ENCODE measurements at places on chromosomes 2 and 18.

DNA sequence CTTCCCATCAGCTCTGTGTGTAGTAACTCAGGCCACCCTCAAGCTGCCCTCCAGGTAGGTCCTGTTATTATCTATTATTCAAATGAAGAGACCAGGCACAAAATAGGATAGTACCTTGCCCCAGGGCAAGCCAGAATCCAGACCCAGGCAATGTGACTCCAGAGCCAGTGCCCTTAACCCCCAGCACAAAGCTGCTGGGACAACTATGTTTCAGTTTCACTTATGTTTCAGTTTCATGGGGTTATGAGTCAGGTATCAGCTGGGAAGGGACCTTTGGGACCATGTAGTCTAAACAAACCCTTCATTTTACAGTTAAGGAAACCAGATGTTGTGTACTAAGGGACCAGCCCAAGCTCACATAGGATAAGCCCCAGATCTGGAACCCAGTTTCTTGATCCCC is 10.0 kb downstream of the HK2 start:
- DNase-seq, result no peak

- no peak for DNase-seq
These were observed 6.1 kb upstream of the FAM171B start for GRCh38 chr2:186687807-186688211.

- peak; percentile 49 for DNase-seq
These were observed 126.7 kb downstream of the TWIST2 start for GRCh38 chr2:238974501-238975166.

DNA sequence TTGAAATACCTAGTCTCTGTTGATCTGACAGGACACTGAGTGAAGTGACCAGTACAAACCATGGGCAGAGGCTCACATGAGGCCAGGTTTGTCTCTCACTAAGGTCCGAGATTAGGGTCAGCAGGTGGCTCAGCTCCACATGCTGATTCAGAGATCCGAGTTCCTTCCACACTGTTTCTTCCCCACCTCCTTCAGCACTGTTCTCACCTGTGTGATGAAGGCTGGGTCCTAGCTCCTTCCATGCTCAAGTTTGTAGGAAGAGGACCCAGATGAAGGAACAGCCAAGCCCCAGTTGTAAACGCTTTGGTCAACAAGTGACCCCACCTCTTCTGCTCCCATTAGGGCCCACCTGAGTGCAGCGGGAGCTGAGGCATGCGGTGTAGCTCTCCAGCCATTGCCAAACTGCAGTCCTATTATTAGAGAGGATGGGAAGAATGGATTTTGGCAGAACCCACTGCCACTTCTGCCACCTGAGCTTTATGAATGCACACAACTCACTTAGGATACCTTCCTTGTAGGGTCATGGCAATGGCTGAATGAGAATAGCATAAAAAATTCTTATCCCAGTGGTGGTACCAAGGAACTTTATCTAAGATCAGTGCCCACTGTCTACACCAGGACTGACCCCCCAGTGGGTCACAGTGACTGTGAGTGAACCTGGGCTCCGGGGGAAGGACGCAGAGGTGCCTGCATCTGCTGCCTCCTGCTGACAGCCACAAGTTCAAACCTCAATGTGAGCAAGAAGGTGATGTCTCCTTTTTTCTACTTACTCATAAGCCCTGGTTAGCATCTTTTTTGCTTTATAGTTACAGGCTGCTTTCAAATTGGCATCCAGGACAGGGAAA is 324.8 kb upstream of the HS6ST1 start:
- DNase-seq, result peak; percentile 15

- DNase-seq, result peak; percentile 59
These were observed 2.8 kb downstream of the SNORC start for GRCh38 chr2:232872826-232873225.

- DNase-seq, result no peak
These were observed 110.7 kb downstream of the XRCC5 start for GRCh38 chr2:216219861-216220260.

DNA sequence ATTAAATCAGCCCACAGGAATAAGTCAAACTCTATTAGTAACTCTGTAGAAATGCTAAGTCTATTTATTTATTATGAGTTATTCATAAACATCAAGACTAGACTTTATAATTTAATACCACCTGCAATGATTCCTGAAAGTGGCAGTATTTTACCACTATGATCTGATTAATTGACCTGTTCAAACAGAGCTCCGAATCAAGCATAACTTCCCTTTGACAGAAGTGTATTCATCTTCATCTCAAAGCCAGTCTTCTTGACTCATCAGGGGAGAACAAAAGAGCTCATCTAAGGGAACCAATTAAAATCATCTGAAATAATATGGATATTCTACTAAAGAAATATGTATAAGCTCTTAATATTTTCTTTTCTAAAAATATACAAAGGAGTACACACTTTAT is 122.3 kb downstream of the MBD2 start:
- no peak for DNase-seq

DNA sequence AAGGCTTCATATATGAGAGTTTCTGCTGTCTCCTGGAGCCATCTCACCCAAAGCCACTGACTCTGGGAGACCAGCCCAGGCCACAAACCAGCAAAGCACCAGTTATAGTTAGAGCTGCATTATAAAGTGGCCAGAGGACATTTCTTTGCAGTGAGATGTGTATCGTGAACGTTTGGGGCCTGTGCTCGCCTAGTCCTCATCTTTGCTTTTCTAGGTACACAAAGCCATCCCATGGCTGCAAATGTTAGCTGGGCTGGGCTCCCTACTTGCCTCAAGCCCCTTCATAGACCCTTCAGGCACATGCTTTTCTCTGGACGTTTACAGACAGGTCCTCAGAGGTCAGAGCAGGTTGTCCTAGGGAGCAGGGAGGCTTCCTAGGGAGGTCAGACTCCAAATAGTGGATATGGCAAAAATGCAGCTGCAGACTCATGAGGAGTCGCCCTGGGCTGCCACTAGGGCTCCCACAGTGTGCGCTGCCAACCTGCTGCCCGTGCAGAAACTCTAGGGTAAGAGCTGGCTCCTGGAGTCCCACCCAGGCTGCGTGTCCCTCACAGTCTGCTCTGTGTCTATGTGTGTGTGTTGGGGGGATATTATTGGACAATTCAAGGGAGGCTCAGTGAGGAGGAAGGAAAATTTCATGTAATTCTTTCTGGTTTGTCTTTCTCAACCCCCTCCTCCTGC is 141.0 kb downstream of the RPIA start:
- DNase-seq, result no peak

DNA sequence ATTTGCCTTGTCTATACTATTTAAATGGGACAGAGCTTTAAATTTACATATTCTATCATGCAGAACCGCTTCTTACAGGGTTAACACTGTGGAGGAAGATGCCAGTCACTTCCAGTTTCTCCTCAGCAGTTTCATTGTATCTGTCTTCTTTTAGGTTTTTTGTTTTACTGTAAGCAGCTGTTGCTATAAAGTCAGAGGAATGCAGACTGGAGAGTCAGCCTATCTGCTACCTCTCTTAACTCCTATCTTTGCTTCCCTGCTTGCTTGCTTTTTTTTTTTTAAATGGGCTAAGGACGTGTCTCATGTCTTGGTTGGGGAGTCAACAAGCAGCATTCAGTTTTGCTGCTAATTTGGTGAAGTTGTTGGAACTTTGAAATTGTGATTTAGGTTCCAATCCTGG is 8.9 kb downstream of the EPC2 start:
- no peak for DNase-seq

- DNase-seq, result no peak
These were observed 11.4 kb upstream of the NMUR1 start for GRCh38 chr2:231541645-231542044.

DNA sequence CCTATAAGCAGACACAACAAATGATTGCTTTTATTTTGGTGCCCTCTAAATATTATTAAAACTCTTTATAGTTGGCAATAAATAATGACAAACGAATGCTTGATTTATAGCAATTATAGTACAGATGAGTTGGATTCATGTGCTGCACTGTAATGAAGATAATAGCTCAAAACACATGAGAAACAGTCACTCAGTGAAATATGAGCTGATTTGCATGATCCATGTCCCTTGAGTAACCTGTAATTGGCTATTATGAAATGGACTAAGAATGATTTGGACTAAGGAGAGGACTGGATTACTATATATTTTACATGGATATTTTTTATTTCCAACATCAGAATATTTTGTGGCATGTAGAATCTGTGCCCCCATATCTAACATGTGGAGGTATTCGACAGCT is 365.6 kb upstream of the UBE2E3 start:
- no peak for DNase-seq

DNA sequence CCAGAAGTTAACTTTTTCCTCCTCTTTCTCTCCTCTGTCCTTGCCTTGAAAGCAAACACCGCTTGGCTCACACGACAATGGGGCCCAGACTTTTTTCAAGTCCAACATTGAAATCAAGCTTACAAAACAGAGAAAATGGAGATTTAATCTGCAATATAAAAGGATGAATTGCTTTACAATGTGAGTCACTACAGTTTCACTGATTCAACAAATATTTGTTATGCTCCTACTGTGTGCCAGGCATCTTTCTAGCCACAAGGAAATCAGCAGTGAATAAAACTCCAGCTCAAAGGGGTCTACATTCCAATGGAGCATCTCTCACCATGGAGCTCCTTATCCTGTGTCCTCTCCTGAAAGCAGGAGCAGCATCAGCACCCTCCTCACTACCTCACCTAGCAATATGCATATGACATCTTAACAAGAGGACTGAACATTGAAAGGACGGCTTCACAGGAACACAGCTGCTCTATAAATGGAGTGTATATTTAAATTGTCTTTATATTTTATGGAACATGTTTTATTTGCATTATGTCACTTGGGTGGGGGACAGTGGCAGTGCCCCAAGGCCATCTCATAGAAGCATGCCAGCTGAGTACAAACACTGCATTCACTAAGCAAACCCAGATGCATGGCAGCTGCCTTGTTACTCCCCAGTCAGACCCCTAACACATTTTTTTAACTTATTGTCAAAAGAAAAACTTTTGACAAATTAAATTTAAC is 39.5 kb downstream of the PKDCC start:
- DNase-seq, result no peak

- no peak for DNase-seq
These were observed 251.8 kb upstream of the NETO1 start for GRCh38 chr18:73119574-73119973.

- DNase-seq, result no peak
These were observed 129.3 kb upstream of the EPAS1 start for GRCh38 chr2:46167924-46168323.

- DNase-seq, result no peak
These were observed 203.3 kb downstream of the TCF4 start for GRCh38 chr18:55384551-55385275.

GRCh38 chr2:171788316-171788993 is 101.2 kb downstream of the DYNC1I2 start:
- DNase-seq, result no peak

DNA sequence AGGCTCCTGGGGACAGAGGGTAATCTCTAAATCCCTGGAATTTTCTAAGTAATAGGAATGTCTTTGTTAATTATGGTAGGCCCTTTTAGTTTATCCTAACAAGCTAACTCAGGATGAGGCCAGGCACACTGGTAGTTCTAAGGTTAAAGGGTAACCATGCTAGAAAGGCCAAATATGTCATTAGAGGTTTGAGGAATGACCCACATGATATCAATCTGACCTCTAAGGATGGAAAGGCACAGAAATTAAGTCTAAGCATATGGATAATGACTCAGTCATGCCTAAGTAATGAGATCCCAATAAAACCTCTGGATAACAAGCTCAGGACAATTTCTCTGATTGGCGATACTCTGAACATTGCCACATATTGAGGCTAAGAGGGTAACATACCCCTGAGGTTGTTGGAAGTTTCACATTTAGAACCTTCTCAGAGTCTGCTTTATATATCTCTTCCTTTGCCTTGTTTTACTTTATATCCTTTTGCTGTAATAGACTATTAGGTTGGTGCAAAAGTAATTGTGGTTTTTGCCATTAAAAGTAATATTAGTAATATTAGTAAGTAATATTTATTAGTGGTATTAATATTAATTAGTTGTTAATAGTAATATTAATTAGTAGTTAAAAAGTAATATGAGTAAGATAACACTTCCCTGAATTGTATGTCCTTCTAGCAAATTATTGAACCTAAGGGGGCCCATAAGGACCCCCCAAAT is 806.3 kb upstream of the GCFC2 start:
- DNase-seq, result no peak

GRCh38 chr2:121256720-121257479 is 28.1 kb downstream of the TFCP2L1 start:
- peak; percentile 23 for DNase-seq

DNA sequence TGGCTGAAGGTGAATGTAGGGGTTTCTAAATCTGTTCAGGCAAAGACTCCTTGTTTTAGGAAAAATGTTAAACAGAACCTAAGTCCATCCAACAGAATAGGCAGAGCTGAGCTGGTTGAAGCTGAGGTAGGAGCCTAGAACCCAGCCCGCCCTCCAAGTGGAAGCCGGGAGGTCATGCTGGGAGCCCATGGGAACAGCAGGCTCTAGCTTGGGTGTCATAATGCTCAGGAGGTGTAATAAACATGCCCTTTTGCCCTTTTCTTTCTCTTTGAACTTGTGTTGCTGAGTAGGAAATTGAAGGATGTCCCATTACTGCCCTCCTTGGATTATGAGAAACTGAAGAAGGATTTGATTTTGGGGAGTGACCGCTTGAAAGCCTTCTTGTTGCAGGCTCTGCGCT is 60.3 kb downstream of the ARMC9 start:
- no peak for DNase-seq
